ENCODE measurements at places on chromosomes 6 and 20.

GRCh38 chr6:40523505-40524172 lies 63.5 kb downstream of the LRFN2 start:
- DNase-seq, result no peak

GRCh38 chr20:7113577-7114466 lies 346.3 kb downstream of the BMP2 start:
- DNase-seq, result peak; percentile 68

- no peak for DNase-seq
Measured at GRCh38 chr6:56694002-56694401, 51.3 kb upstream of the DST start.

- no peak for DNase-seq
Measured at GRCh38 chr6:83558975-83559374, 46.6 kb downstream of the PRSS35 start.
